Posterior vena cava (tissue), 2 donors: ENCODE measurements at places on chromosomes 5 and 9. TPM values are rescaled to one million over a fixed set of nuclear protein-coding genes. Genes with fewer than 3 reads are reported as not detected.
A peak's percentile ranks its signal among the peaks of the same experiment; 100 is the strongest.

PCDHB3 gene
- 1.2 TPM for total RNA-seq

DNA sequence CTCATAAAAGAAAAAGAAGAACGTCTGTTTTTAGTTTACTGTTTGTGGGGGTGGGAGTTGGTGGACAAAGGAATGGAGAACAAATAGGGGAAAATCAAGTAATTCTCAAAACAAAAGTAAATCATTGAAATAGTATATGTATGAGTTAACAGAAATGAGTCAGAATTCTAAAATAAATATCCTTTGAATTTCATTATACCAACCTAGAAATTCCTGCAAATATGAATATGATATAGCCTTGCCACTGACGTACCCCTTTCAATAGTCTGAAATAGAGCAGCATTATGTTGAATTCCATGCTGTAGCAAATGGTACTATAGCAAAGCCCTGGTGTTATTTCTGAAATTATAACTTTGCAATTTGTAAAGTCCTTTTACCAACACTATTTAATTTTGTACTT is 29.6 kb upstream of the DTWD2 start:
- DNase-seq: no peak

DNA sequence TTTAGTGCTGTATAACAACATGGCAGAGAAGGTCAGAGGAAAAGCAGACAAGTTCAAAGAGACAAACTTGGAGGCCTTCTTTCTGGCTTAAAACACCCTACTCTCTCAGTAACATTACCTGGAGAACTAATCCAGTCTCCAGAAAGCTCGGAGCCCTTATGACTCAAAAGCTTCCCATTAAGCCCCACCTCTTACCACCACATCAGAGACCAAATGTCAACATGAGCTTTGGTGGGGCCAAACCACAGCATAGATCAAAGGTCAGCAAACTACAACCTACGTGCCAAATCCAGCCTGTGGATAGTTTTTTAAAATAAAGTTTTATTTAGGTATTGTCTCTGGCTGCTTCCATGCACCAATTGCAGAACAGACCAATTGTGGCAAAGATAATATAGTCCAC is 589.9 kb downstream of the DNAH5 start:
- no peak for DNase-seq

DNA sequence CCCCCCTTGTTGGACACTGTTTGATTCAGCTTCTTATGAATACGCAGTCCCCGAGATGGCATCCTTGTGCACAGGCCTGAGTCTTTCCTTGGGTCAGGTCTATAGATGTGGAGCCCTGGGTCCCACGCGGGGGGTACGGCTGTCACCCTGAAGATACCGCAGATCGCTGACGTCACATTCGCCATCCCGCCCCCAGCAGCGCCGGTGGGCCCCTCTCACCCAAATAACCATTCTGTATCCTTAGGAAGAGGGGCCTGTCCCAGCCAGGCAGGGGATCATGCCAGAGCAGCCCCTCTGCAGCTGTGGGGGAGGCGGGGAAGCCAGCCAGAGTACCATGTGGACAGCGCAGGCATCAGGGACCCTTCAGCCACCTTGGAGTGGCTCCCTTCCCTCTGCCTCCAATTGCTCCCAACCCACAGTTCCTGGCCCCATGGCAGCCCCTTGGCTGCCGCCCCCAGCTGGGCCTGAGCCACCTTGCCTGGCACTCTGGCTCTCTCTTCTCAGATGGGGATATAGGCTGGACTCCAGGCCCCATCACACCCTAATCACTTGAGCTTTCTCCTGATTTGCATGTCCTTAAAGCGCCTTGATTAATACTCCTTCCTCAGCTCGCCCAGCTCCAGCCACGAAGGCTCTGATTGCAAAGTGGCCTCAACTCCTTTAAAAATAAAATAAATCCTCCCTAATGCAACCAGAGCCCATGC is 189.8 kb downstream of the C9orf50 start:
- DNase-seq: no peak

TPM2 gene
- total RNA-seq: 2,096 TPM

TMEM215 gene
- total RNA-seq: not detected

DNA sequence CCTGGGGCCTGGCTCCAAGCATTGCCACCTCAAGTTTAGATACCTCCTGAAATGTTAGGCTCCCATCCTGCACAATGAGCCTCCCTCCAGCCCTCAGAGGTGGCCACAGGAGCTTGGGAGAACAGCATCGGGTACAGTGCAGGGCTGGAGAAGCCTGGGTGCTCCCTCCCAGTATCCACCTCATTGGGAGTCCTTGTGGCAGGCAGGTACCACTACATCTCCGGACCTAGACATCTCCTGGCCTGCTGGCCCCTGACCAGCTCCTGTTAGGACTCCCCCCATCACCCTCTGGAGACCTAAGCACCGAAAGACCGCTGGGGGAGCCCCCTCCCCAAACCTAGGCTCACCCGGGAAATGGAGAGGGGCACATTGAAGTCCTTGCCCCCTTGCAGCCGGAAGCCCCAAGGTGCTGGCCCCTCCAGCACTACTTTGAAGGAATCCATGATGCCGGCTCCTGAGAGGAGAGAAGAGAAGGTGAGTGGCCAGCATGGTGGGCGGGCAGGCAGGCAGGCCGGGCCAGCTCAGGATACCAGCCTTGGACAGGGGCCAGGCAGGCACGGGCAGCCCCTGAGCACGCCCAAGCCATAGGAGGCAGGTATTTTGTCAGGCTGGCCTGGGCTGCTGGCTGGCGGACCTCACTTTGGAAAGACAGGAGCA is 1.2 kb downstream of the PDLIM7 start:
- DNase-seq: no peak

DNA sequence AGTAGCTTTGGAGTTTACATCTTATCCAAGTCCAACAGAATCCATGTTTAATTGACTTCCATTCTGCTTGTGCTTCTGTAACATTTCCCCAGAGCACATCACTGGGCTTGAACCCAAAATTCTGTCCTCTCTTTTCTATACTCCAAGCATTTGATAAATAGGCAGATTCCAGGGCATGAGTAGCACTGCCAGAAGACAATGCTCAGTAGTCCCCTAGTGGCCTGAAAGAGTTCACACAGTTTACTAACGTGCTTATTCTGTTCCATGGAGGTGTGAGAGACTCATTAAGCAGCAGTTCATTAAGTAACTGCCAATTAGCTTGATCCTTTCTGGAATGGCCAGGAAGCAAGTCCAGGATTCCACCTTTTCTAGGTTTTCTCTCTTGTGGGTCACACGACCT is 9.4 kb upstream of the GABRA6 start:
- no peak for DNase-seq

DNA sequence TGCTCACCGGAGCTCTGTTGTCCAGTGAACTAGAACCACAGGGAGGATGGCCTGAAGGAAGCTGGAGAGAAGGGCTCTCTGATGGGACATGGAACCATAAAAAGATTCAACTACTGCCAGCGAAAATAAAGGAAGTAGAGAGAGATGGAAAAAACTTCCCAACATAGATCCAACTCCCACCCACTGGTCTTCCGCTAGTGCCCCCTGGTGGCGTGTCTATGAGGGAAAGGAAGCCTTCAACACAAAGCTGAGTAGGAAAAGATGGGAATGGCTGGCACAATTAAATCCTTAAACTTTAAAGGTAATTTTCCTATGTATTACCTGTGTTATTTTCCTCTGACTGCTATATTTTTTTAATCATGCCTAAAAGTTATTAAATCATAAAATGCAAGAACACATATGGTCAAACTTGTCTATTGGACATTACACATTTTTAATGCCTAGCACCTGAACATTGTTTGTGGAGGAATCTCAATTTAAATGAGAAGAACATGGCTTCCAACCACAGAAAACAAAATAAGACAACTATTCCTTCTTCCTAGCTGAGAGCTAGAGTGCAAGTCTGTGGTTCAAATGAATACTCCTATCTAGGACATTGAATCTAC is 51.5 kb downstream of the CEP120 start:
- peak; percentile 74 for DNase-seq

- no peak for DNase-seq
Observed at GRCh38 chr9:117273612-117274011, 141.2 kb downstream of the ASTN2 start.

DNA sequence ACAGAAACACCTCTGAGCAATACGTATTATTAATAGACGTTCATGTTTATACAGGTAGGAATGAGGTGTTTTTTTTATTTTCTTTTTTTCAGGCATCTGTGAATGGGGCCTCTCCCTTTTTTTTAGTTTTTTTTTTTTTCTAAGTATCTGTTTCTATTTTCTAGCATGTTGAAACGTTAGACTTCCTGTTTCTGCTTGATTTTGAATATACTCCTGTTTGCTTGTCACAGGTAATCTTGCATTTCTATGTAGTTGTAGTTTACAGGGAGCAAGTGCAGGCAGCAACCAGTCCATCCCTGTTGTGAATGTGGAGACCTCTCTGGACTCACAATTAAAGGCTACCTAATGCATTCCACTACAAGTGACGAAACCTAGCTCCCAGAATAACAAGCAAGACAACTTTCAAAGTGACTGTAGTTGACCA is 22.8 kb upstream of the TNFAIP8 start:
- no peak for DNase-seq

- DNase-seq: no peak
Observed at GRCh38 chr5:81908044-81908443, 63.8 kb upstream of the ATG10 start.

- DNase-seq: no peak
Observed at GRCh38 chr5:115624994-115625393, 842 bp downstream of the TMED7 start.

DNA sequence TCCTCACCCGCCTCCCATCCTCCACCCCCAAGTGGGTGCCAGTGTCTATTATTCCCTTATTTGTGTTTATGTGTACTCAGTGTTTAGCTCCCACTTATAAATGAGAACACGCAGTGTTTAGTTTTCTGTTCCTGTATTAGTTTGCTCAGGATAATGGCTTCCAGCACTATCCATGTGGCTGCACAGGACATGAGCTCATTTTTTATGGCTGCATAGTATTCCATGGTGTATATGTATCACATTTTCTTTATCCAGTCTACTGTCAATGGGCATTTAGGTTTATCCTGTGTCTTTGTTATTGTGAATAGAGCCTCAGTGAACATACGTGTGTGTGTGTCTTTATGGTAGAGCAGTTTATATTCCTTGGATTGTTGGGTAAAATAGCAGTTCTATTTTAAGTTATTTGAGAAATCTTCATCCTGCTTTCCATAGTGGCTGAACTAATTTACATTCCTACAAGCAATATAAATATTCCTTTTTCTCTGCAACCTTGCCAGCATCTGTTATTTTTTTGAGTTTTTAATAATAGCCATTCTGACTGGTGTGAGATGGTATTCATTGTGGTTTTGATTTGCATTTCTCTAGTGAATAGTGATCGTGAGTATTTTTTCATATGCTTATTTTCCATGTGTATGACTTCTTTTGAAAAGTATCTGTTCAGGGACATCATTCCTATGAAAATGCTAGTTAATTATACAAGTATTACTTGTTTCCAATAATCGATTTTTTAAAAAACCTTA is 164.0 kb upstream of the CCDC152 start:
- no peak for DNase-seq

DNA sequence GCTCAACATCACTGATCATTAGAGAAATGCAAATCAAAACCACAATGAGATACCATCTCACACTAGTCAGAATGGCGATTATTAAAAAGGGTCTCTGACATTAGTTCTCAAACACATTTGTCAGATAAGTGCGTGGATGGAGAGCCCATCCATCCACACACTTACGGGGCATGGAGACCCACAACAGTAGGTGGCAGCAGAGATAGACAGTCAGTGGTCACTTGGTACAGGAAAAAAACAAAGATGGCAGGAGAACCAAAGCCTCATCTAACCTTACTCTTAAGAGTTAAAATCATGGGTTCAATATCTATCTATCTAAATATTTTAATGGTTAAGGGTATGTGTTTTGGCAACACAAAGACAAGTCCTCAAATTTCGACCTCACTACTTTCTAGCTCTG is 1378.7 kb upstream of the C9orf72 start:
- DNase-seq: no peak

DNA sequence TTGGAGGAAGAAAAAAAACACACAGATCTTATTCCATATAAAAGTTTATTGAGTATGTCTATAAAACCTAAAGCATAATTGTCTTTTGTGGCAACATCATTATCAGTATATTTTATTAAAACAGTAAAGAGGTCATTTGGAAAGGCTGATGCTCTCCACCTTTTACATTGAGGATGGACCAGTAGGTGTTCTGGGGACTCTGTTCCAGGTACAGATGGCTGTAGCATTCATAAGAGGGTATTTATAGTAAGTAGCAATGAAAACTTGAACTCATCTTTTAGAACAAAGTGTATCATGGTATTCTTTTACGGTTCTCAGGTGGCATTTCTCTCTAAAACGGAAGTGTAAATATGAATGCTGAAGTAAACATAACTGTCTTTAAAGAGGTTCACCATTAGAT is 1.8 kb downstream of the GABRA6 start:
- DNase-seq: no peak
